ENCODE measurements at places on chromosomes 1 and 21.

DNA sequence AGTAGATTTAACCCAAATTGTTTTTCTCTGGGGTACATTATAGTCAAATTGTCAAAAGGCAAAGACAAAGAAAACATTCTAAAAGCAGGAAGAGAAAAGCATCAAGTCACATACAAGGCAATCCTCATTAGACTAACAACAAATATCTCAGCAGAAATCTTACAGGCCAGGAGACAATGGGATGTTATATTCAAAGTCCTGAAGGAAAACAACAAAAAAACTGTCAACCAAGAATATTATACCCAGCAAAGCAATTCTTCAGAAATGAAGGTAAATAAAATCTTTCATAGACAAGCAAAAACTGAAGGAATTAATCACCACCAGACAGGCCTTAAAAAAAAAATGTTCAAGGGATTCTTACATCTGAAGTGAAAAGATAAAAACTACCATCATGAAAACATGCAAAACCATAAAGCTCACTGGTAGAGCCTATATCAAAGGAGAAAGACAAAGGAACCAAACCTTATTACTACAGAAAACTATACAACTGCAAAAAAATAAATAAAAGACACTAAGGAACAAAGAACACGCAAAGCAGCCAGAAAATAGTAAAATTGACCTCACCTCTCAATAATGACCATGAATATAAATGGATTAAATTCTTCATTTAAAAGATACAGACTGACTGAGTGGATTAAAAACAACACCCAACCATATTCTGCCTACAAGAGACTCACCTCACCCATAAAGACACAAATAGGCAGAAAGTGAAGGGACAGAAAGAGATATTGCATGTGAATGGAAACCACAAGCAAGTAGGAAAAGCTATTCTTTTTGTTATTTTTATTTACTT, 113.8 kb upstream of the ZC3H11B start:
- no peak for DNase-seq

GRCh38 chr1:4634793-4635406, 19.5 kb upstream of the AJAP1 start:
- no peak for DNase-seq

DNA sequence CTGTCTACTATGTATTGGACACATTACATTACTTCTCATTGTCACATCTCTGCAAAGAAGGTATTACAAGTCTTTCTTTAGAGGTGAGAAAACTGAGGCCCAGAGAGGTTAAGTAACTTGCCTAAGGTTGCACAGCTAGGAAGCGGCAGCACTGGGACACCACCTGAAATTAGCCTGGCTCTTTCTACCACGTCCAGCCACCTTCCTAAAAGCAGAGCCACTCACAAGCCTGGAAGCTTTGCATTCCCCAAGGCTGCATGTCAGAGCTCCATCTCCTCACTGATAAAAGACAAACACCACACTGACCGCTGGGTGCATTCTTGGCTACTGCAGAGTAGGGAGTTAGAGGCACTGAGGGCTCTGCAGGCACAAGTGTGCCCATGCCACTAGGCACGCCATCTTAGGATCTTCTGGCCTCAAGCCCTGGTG, 2.4 kb downstream of the CD247 start:
- DNase-seq = no peak

GRCh38 chr1:23596382-23597358, 37.4 kb upstream of the ID3 start:
- no peak for DNase-seq

- no peak for DNase-seq
Measured at GRCh38 chr1:236114076-236114747, 28.1 kb upstream of the GPR137B start.
